ENCODE measurements at places on chromosomes 2 and 18.

DNA sequence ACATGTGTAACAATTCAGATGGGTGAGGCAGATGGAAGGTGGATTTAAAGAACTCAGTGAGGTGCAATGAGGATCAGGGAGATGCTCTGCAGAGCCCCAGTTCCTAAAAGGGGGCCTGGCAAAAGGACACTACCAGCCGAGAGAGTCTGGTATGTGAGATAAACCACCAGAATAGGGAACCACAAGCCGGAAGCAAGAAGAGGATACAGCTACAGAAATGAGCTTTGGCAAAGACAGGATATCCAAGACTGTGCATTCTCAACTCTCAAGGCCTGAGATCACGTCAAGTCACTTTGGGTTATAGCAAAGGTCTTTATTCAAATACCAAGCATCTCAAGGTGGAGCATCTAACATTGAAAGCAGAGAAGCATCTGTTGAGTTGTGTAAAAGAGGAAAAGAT is 293.5 kb downstream of the ARHGAP15 start:
- DNase-seq: no peak

DNA sequence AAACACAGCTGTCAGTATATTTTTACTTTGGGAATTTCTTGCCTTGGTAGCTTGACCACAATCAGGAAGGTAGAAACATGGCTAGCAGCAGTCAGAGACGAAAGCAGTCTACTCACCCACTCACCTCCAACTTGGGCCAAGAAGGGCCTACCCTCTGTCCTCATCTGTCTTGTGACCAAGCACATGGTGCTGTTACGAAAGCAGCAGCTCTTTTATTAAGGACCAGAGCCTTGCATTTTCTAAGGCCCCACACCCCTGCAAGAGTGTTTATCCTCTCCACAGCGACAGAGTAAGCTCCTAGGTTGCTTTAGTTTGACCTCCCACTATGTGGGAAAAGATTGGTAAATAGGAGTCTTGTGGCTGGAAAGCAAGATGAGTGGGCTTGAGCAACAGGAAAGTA is 31.3 kb upstream of the MSTN start:
- no peak for DNase-seq

- no peak for DNase-seq
These were observed 130.8 kb downstream of the B3GNT2 start for GRCh38 chr2:62326735-62327134.

- DNase-seq: no peak
These were observed 48.0 kb downstream of the NAT8 start for GRCh38 chr2:73594251-73594650.

DNA sequence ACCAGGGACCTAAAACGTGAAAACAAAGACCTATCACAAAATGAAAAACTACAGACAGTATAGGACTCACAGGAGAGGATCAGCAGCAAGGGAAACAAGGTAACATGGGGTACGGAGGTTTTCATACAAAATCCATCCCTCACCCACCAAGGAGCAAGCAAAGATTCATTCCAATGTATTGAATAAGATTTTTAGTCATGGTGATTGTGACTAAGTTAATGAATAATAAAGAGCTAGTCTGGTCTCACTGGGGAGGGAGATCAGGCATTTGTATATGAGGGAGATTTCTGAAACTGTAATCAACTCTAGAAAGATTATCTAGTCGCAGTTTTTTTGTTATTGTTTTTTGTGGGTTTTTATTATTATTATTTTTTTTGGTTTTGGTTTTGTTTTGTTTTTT is 336.5 kb upstream of the MMADHC start:
- DNase-seq: no peak

- no peak for DNase-seq
These were observed 100.4 kb downstream of the AFF3 start for GRCh38 chr2:100041946-100042345.

GRCh38 chr2:217515615-217516309 is 487.0 kb downstream of the TNS1 start:
- DNase-seq: no peak

DNA sequence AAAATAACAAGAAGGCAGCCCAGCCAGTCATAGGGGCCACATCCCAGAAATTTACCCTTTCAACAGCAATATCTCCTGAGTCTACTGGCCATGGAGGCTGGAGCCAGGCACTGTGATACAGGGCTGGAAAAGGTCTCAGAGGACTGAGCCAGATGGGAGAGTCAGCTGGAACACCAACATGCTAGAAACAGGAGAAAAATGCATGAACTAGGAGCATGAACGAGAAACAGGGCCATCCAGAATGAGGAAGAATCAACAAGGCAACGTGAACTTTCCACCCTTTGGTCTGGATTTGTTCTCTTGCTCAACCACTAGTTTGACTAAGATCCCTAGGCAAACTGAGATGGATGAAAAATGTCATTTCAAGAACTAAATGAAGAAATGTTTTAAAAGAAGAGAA is 13.1 kb downstream of the PID1 start:
- no peak for DNase-seq

DNA sequence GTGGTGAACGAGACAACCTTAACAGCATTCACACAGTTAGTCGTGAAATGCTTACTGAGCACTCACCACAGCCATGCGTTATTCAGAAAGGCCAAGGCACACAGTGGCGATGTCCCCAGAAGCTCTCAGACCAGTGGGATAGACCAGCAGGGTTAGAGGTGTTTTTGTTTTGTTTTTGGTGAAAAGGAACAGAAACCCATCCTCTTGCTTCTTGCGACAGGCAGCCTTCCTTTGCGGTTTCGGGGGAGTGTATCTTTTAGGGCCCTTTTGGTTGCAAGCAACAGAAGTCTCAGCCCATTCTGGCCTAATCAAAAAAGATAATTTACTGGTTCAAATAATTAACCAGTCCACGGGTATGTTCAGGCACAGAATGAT is 4.7 kb downstream of the GNLY start:
- DNase-seq: no peak

- DNase-seq: no peak
These were observed 91.8 kb upstream of the ST6GAL2 start for GRCh38 chr2:106977717-106978116.

- DNase-seq: no peak
These were observed 2071.3 kb upstream of the CELF4 start for GRCh38 chr18:39636931-39637330.

DNA sequence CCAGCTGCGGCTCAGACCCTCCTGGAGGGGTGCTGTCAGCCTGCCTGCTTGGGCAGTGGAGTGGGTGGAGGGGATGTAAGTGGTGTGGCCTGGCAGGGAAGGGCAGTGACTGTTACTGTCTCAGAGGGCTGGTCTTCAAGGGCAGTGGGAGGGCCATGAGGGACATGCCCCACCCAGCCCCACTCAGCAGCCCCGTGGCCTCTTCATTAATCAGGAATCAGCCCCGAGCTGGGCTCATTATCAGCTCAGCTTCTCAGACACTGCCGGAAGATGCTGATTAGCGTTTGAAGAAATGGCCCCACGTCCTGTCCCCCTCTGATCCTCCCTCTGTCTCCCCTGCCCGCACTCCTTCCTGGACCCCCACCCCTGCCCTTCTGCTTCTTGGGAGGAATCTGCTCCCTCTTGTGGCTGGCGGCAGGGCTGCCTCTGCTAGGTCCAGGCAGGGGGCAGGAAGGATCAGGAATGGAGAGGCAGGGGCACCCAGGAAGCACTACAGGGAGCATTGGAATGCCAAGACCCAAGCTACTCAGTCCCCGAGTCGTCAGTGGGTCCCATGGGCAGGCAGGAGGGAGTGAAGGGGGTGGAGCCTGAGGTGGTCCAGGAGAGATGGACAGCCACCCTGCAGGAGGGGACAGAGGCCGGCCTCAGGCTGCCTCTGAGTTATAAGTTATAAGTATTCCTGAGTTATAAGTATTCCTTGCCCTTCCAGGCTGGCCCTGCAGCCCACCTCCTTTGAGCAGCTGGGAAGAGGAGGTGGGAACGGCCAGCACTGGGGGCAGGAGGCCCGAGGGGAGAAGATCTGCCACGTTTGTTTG is 7.0 kb downstream of the ASIC4 start:
- no peak for DNase-seq

- DNase-seq: no peak
These were observed 23.1 kb upstream of the COPS8 start for GRCh38 chr2:237062585-237062984.

DNA sequence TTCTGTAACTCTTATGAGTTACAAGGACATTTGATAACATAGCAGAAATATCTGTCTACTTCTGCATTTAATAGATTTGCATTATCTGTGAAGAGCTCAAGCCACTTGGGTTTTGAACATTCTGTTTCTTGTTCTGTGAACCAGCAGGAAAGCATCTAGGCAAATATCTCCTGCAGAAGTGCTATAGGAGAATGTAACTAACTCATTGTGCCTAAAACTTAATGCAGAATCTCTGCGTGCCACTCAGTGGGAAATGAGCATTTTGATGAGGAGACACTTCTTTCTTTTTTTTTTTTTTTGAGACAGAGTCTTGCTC is 63.5 kb downstream of the MYOM1 start:
- no peak for DNase-seq

- DNase-seq: no peak
These were observed 249.2 kb upstream of the SLC39A10 start for GRCh38 chr2:195407783-195408182.

DNA sequence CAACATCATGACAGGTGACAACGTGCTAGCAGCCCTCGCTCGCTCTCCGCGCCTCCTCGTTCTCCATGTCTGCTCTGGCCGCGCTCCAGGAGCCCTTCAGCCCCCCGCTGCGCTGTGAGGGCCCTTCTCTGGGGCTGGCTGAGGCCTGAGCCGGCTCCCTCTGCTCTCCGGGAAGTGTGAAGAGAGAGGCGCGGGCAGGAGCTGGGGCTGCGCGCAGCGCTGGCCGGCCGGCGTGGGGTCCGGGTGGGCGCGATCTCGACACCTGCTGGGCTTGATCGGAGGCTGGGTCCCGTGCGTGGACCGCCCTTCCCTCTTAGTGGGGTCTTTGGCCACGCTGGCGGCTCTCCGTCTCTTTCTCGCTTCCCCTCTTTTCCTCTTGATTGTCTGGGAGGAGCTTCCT is 195.5 kb downstream of the ANKRD30BL start:
- no peak for DNase-seq

DNA sequence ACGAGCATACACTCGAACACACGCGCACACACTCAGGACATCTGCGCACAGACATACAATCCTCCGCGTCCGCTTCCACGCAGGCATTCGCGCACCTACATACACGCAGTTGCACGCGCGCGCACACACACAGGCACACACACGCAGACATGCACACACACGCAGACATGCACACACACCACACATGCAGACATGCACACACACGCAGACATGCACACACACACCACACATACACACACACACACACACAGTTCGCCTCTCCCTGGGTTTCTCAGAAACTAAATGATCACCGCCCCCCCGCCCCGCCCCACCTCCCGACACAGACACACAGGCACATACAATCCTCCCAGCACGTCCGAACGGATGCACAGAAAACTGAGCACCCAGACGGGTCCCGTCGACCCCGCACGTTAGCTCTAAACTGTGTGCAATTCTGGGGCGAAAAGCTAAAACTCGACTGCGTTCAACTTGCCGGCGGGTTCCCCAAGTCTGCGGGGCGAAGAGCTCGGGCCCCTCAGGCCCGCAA is 1.0 kb downstream of the EPHA4 start:
- DNase-seq: no peak

- DNase-seq: no peak
These were observed 271.3 kb downstream of the CYRIA start for GRCh38 chr2:16394072-16394985.

DNA sequence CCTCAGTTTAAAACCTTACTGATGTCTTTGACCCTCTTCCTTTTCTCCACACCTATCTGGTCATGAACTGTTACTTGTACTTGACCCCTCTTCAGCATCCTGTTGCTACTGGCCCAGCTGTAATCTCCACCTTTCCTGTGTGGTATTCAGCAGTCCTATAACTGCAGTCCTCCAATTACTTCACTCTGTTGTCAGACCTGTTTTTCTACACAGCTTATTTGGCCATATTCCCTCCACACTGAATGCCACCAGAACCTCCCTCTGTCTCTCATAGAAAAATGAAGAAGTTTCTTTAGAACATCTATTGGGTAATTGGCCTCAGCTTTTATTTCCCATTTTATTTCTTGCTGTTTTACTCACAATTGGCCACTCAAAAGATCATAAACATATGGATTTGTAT is 155.4 kb downstream of the ASXL3 start:
- DNase-seq: no peak

GRCh38 chr2:239253264-239253663 is 147.6 kb downstream of the HDAC4 start:
- DNase-seq: no peak

DNA sequence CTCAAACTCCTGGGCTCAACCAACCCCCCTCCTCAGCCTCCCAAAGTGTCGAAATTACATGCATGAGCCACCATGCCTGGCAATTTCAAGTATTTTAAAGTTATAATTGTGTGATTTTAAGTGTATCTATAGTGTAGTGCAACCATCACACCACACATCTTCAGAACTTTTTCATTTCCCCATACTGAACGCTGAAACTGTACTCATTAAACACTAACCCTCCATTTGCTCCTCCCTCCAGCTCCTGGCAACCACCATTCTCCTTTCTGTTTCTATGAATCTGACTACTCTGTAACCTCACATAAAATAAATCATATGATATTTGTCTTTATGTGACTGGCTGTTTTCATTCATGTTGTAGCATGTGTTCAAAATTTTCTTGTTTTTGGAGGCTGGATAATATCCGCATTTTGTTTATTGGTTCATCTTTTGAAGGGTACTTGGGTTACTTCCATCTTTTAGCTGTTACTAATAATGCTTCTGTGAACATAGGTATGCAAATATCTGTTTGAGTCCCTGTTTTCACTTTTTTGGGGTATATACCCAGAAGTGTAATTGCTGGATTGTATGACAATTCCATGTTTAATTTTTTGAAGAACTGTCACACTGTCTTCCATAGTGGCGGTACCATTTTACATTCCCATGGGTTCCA is 188.2 kb downstream of the PLCL1 start:
- DNase-seq: no peak

- no peak for DNase-seq
These were observed 14.4 kb downstream of the IL36B start for GRCh38 chr2:113038291-113038690.

GRCh38 chr18:52437161-52437560 is 97.2 kb downstream of the DCC start:
- no peak for DNase-seq

DNA sequence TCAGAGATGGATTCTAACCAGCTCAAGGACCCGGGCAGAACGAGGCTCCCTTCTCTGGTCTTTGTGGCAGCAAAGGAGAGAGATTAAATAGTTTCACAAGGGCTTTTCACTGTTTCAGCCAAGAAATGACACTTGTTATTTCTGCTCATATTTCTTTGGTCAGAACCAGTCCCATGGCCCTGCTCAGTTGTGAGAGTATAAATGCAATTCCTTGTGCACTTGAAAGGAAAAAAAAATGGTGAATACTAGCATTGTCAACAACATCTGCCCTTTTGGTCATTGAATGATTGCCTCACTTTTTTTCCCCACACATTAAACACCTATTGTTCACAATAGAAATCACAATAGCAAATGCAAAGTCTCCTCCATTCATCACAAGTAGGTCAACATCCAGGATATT is 104.4 kb downstream of the RDH14 start:
- no peak for DNase-seq

GRCh38 chr18:75211626-75211952 is 992 bp downstream of the TSHZ1 start:
- DNase-seq: no peak

Measured in esophagus squamous epithelium (tissue), 5 donors.